ENCODE measurements at places on chromosomes 4 and X. TPM values are rescaled to one million over a fixed set of nuclear protein-coding genes. Genes with fewer than 3 reads are reported as not detected.

The AMER1 gene
- 3.3 TPM for total RNA-seq

The ARL9 gene
- not detected for total RNA-seq

The FAM47E gene
- 1.1 TPM for total RNA-seq

The FGF13 gene
- total RNA-seq: 42.6 TPM

The CCNB3 gene
- 0.33 TPM for total RNA-seq

The ITGB1BP2 gene
- 2.8 TPM for total RNA-seq

The ZNF185 gene
- total RNA-seq: 2.1 TPM

- DNase-seq: peak; percentile 55
- H3K4me3 ChIP-seq: no peak overlapping the region
- no peaks in the 10 kb centered on the region for H3K4me1 ChIP-seq
- no peak overlapping the region for H3K27ac ChIP-seq
- H3K27me3 ChIP-seq: no peaks in the 10 kb centered on the region
Observed at GRCh38 chrX:103845165-103845653, 13.2 kb upstream of the RAB9B start.

DNA sequence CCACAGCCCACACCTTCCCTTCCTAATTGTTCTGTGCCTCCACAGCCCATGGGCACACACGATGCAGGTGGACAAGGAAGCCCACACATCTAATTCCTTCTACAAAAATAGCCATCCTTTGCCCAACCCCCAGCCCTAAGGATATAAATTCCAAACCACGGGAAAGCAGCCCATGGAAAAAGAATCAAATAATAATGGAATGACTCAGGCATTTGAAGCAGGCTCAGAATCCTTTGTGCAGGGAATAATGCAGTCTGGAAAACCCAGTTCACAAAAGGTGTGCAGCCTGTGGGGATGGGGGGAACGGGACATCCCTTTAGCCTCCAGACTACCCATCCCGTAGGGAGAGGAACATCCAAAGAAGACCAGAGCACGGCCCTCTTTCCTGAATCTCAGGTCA, 342.3 kb upstream of the GALNT7 start:
- no peaks in the 10 kb centered on the region for H3K36me3 ChIP-seq
- no peak for DNase-seq
- H3K4me3 ChIP-seq: no peak overlapping the region
- H3K4me1 ChIP-seq: no peaks in the 10 kb centered on the region
- no peaks in the 10 kb centered on the region for H3K27me3 ChIP-seq

Data from endothelial cell (in vitro differentiated cells).